ENCODE measurements at places on chromosomes 5 and 9.

DNA sequence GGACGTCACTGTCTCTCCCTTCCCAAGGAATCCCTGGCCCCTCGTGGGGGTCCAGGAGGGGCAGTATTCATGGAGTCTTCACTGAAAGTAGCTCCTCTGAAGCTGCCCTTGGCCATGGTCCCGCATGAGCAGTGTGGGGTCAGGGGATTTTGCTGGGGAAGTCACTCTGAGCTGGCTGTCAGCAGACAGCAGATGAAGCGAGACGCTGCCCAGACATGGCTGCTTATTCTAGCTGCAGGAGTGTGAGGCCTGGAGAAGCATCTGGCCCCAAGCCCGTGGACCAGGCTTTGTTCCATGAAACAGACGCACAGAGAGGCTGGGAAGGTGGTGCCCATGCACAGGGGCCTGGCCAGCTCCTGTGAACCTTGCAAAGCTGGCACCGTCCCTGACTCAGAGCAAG is 21.5 kb upstream of the ASS1 start:
- no peak for DNase-seq

DNA sequence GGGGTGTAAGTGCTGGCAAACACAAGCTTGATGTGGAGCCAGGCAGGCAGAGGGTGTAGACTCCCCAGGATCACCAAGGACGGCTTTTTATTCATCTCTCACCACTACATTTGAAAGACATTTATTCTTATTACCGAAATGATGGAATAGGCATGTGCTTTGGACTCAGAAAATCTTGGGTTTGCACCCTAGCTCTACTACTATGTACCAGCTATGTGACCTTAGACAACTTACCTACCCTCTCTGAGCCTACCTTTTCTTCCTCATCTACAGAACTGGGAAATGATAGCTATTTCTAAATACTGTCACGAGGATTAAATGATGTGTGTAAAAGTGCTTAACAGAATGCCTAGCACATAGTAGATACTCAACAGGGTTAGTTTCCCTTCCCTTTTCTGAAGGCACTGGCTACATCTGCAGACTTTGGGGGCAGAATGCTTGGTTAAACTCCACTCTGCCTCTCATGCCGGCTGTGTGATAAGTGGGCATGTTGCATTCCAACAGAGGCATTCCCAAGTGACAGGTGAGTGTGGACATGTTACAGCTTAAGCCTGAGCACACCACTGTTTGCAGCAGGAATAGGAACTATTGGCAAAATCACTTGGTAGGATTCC is 94.8 kb downstream of the SLC1A3 start:
- no peak for DNase-seq

GRCh38 chr9:131179561-131180219 is 54.3 kb downstream of the NUP214 start:
- no peak for DNase-seq

GRCh38 chr9:21804331-21804730 is 1.9 kb downstream of the MTAP start:
- no peak for DNase-seq

GRCh38 chr9:14768405-14769229 is 46.1 kb upstream of the CER1 start:
- no peak for DNase-seq

DNA sequence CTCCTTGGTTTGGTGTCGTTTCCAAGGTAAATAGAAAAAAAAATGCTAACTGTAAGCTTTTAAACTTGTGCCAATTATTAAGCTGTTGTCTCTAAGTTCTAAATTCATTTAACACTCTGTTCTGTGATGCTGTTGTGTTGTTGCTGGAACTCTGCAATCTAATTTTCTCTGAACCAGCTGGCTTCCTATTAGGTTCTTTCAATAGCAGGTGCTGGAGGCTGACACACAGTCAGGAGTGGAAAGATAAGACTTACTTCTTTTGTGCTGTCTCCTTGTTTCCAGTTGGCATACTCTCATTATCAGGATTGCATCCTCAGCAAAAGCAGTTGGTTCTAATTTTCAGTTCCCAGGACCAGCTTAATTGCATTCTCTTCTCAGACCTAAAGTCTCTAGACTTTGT is 1252.6 kb upstream of the NUDT12 start:
- no peak for DNase-seq

GRCh38 chr5:38634568-38635369 is 78.3 kb upstream of the LIFR start:
- no peak for DNase-seq

DNA sequence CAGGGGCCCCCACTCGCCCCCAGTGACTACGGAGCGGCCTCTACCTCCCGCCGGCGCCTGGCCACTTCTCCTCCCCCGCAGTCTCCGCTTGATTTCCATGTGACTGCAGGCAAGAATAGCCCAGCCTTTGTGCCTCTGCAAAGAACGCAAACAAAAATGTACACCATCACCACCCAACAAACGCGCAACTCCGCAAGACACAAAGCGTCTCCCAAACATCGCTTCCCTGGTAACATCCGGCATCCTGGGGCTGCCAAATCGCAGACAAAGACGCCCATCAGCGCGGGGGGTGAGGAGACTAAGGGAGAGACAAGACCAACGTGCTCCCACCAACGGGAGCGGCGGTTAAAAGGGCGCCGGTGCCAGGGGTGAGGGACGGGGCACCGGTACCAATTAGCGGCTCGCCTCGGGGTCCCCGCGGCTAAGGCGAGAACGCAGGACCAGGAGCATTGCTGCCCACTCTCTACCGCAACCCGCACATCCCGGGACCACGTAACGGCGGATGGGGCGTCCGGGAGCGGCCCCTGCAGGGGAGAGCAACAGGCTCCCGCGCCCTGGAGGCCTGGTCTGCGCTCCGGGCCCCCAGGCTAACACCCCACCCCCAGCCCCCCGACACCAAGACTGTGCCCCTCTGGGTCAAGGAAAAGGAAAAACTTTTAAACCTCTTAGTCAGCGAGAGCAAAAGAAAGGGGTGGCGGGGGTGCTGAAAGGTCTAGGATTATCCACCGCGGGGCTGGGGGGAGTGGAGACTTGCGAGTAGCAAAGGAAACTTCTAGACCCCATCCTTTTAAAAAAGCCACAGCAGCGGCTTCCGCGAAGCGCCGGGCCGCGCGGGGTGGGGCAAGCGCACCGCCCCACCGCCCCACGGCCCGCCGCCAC is 885 bp downstream of the MPDZ start:
- DNase-seq: peak; percentile 74

GRCh38 chr9:105331160-105331559 is 86.7 kb downstream of the SLC44A1 start:
- DNase-seq: no peak

- DNase-seq: peak; percentile 57
Measured at GRCh38 chr5:177313561-177314259, 2.0 kb upstream of the MXD3 start.

DNA sequence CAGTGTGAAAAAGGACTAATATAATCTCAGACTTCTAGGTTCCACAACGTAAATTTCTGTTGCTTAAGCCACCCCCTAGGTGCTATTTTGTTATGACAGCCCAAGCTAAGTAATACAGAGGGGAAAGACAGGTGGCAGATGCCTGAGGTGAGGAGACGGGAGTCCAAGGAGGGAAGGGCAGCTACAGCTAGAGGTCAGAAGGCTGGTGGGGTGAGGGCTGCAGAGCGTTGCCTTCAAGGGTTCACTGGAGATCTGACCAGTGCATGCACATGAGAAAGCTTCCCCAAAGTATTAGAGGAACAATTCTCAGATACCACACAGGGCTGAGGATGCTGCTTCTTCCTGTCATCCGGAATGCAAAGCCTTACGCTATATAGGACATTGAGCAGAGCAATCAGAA is 104.7 kb upstream of the IRX4 start:
- no peak for DNase-seq

- no peak for DNase-seq
Measured at GRCh38 chr9:94301583-94301982, 26.9 kb downstream of the NUTM2F start.

GRCh38 chr5:111432883-111433536 is 79.3 kb downstream of the STARD4 start:
- no peak for DNase-seq

DNA sequence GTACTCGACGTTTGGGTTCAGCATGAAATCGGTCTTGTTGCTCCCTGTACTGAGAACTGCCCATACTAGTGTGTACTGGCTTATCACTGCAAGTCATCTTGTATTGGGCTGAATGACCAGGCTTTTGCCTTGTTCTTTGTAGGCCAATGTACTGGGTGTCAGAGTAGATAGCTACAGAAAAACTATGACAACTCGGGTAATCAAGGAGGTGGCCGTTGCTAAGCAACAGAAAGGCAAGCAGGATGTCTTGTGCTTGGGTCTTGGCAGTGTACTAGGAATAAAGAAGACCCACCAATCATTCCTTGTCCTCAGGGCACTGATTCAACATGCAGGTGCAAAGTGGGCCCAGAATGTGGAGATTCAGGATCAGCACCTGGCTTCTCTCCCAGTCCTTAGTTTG is 11.9 kb upstream of the SHISAL2B start:
- no peak for DNase-seq

DNA sequence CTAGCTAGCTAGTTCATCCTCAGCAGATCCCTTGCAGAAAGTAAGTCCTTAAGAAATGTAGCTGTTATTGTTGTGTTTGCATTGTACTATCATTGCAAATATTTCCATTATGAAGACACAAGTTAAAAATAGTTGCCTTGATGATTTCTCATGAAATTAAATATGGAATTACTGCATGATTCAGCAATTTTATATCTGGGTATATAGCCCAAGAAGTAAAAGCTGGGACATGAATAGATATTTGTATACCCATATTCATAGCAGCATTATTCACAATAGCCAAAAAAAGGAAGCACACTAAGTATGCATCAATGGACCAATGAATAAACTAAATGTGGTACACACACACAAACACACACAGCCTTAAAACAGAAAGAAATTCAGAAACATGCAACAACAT is 6.8 kb downstream of the IFNB1 start:
- no peak for DNase-seq

GRCh38 chr9:10613419-10613818 is 617 bp upstream of the PTPRD start:
- DNase-seq: no peak

- no peak for DNase-seq
Measured at GRCh38 chr5:14445013-14445412, 136.6 kb upstream of the OTULINL start.
